Stromal cell of bone marrow (primary cell): ENCODE measurements at places on chromosomes 7 and 10.

GRCh38 chr10:78424723-78425122, 391.1 kb downstream of the RPS24 start:
- no peak for DNase-seq

DNA sequence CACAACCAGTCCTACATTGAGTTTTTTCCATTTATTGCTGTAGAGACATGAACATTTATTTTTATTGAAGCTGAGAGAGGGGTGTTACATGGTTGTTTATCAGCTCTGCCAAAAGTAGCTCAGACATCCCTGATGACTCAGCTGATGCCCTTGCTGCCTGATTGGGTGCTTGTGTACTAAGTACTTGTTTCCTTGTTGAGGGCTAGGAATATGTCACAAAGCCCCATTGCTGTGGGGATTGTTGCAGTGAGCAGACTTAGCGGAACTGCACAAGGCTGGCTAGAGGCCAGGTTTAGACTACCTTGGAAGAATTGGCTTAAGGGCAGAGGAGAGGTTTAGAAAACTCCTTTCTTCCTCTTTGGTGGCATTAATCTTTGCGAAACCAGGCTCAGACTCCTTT, 110.6 kb downstream of the AUTS2 start:
- DNase-seq, result no peak

GRCh38 chr7:29216128-29216527, 21.6 kb downstream of the CHN2 start:
- DNase-seq, result no peak

GRCh38 chr10:3235996-3236510, 63.5 kb upstream of the PITRM1 start:
- DNase-seq, result no peak

DNA sequence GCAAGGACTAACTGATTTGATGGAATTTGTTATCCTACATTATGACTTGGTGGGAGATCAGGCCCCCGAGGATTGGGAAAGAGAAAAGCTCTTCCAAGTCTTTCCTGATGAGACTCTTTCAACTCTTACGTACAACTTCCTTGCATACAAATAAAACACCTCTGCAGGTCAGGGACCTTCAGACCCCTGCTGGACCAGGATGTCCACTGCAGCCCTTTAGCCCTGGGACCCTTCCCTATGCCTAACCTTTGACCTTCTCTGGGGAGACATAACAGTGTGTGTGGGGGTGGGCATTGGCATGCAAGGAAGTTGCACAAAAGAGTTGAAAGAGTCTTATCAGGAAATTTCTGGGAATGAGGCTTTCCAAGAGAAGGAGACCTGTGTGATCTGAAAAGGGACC, 859.4 kb downstream of the TYW1 start:
- no peak for DNase-seq

- no peak for DNase-seq
Measured at GRCh38 chr10:101123815-101124617, 7.1 kb upstream of the TLX1 start.

DNA sequence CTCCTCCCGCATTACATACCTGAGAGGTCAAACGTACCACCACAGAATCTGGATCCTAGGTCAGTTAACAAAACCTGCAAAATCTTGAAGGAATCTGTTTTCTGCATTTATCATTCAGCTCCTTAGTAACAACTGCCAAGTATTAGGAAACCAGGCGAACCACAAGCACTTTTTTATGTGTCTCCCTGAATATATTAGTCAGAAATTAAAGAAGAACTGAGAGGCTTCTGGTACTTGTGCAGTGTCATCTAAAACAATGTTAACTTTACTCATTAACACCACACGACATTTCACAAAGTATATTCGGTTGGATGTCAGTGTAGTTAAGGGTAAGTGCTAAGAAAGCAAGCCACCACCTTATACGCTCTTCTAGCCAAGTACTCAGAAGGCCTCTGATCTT, 2.5 kb downstream of the CCDC6 start:
- DNase-seq, result no peak

DNA sequence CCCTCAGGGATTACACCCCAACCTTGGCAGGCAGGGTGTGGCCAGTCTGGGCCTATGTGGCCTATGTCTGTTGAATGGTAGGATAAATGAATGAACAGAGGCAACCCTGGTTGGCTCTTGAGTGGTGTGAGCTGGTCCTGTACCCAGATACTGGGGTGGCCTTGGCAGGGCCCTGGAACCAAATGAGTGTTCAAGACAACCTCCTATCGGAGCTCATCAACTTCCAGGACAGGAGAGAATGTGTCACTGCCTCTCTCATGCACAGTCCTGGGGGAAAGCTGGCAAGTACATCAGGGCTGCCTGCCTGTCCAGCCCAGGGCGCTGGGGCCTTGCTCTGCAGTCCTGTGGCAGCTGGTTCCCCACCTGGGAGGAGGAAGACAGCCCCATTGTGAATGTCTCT, 271.6 kb downstream of the CALN1 start:
- DNase-seq, result no peak

- no peak for DNase-seq
Measured at GRCh38 chr10:114349522-114350215, 54.6 kb downstream of the AFAP1L2 start.

DNA sequence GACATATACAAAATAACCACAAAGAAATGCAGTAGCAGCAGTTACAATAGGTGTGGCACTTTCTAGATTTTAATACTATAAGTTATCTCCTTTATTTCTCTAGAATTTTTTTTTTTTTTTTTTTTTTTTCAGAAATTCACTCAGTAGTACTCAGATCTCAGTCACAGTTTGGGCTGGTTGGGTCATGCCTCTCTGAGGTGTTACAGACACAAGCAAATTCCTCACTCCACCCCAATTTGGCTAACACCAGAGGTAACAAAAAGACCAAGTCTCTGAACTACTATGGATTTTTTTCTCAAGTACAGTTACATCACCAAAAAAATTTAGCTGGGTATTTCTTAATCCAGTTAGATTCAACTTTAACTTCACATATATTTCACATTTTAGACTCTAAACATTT, 985.1 kb upstream of the LRRN3 start:
- no peak for DNase-seq

- DNase-seq, result no peak
Measured at GRCh38 chr10:51171946-51172345, 97.7 kb downstream of the PRKG1 start.

- no peak for DNase-seq
Measured at GRCh38 chr7:98879198-98879978, 1.1 kb downstream of the TRRAP start.

DNA sequence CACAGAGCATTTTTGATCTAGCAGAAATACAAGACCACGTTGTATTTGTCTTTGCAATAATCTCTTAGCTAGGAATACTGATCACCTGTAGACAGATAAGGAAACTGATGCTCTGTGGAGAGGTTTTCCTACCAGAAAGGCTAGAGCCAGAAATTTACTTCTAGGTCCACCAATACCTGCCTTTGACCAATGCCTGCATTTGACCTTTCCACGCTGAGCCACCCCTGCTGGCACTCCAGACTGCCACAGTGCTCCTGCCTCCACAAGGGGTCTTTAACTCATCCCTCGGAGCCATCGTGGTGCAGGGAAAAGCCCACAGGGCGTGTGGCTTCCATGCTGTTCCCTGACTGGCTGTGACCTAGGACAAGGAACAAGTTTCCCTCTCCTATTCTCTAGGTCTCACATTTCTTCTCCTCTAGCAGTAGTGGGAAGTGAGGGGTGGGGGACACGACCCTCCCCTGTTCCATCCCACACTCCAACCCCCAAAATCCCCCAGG, 1.5 kb upstream of the ELN start:
- DNase-seq, result no peak

DNA sequence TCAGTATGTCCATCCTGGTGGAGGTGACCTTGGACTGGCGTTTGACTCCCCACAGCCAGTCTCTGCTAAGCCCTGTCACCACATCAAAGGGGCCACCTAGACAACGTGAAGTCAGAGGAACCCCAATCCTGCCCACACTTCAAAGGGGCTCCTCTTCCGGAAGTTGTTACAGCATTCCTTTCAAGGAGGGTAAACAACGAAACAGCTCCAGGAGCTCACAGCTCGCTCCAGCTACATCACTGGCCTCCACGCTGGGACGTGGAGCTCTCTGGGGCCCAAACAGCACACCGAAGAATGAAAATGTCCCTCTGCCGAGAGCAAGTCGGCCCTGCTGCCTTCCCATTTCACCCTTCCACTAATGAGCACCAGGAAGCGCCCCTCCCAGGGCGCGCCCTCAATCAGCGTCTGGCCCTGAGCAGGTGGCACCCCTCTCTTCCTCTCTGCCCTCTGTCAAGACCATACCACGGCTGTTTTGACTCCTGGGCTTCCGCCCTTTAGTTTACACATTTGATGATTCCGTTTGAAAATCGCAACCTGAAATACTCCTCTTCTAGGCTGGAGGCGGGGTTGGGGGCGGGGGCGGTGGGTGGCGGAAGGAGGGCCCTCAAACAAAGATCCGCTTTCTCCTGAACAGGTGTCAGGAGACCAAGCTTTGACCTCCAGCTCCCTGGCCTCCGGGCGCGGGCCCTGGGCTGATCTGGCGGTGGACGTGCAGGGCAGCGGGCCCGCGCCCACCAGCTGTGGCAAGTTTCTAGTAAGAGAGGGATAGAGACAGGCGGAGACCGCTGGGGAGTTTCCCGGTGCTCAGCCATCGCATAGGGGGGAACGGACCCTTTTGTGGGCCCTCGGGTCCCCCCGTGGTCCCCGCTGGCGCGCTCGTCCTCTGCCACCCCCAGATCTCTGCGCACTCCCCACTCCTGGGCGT, 53.1 kb upstream of the KDM7A start:
- DNase-seq, result no peak

DNA sequence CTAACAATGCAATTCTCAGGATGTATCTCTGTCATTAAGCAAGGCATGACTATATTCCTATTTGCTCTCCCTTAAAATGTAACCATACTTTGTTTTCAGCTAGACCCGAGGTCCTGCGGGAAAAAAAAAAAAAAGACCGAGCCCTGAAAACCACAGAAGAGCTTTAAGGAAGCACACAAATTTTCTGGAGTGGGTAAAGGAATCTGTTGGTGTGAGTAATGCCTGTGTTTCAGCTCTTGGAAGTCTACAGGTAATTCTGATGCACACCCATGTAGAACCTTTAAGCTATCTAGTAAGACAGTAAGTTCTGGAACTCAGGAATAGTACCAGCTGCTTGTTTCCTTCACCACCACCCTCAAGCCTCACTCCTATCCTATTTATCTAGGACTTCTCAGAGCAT, 351.1 kb downstream of the PARD3 start:
- DNase-seq, result no peak

- peak; percentile 50 for DNase-seq
Measured at GRCh38 chr7:45917658-45918057, 3.4 kb downstream of the IGFBP3 start.

DNA sequence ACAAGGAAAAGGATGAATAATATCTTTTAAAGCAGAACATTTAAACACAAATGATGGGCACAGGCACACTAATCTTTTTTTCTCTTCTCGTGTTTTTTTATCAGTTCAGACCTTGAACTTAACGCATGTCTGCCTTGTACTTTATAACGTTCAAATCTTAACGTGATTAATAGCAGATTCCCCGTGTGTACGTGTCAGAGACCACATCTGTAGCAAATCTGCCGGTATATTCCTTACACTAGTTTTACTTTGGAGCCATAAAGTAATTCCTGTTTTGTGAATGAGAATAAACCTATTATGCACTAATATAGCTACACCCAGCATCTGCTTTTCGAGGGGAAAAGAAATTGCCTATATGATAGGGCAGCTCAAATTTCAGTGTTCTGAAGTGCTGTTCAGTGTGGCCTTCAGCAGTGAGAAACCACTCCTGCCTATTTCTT, 166.0 kb upstream of the TCF7L2 start:
- no peak for DNase-seq

- no peak for DNase-seq
Measured at GRCh38 chr7:140646931-140647647, 6.5 kb upstream of the DENND2A start.

- DNase-seq, result no peak
Measured at GRCh38 chr7:49775949-49776443, 2.6 kb downstream of the VWC2 start.

DNA sequence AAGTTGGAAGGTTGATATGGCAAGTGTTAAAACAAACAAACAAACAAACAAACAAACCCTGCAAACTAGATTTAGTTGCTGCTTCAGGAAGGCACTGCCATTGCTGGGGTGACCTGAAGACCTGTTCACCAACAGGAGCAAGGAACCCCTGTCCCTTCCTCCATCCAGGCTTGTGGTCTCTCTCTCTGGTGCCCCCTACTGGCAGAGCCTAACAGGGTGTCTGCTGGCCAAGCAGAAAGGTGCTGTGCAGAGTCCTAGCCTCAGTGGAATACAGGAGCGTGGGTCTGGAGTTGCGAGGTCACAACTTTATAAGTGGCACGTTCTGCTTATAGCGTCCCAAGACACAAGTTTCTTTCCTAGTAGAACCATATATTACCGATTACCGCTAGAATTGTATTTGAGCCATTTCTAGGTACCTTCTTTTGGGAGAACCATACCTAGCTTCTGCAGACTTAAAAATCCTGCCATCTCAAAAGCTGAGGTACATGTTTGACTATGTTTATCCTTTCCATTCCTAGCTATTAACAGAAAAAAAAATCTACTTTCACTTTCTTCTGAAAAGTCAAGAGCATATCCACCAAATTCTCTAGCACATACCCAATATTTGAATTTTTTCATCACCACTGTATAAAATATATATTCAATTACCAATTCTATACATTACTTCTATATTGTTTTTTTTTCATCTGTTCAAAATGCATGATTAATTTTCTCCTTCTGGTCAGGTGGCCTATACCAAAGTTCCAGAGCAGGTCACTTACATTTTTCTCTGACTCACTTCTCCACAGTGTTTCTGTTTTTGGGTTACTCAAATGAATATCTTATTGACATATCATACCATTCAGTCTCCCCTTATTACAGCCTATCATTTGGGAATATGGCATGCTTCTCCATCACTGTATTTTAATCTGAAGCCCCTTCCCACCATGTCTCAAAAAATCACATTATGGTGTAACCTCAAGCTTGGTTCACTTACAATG, 29.1 kb upstream of the CALD1 start:
- DNase-seq, result peak; percentile 36

DNA sequence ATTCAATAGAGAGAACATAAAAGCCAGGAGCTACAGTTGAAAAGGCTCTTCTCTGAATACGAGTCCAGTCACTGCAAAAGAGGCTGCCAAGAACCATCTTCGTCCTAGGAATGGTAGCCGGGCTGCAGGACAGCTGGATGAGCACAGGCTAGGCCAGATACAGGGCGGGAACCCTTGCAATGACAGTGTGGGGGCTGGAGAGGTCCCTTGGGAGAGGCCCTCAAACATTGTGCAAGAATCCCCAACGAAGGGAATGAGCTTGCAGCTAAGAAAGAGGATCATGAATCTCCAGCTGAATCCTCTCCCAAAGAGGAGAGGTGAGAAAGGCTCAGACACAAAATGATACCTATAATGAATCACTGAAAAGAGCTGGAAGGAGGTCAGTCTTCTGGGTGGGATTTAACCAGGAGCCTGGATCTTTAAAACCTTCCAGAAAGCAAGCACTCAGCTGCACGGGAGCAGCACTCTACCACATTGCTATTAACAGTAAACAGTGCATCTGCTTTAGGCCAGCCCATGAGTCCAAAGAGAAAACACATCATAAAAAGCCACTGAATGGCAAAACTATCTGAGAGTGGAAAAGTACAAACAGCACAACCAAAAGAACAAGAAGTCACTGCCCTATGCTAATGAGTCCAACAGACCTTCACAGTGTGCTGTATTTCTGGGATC, 287.9 kb downstream of the TNS3 start:
- DNase-seq, result peak; percentile 15
